MG63 (cell line): ENCODE measurements at places on chromosomes 12 and 14.

GRCh38 chr12:15547691-15548090 is 225.4 kb downstream of the PTPRO start:
- DNase-seq = no peak

- DNase-seq = no peak
Observed at GRCh38 chr14:91256661-91257060, 12.2 kb upstream of the GPR68 start.

DNA sequence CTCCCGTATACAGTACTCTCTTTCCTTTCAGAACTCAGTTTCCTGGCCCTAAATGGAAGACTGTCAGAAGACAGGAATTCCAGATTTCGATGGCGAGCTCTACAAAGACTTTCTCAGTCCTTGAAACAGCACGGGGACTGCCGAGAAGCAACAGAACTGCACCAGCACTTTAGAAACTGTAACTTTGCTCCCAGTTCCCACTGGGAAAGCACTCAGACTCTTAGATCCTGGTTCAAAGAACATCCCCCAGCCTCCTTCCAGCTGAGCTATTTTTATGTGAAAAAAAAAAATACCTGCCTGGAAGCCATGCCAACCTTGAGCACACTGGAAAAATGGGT is 1.8 kb downstream of the PXN start:
- DNase-seq = no peak

- no peak for DNase-seq
Observed at GRCh38 chr12:52361553-52361952, 5.7 kb downstream of the KRT85 start.

GRCh38 chr12:1928439-1929121 is 10.1 kb upstream of the CACNA2D4 start:
- DNase-seq = peak; percentile 86
